ENCODE measurements at places on chromosomes 4 and X. TPM values are rescaled to one million over a fixed set of nuclear protein-coding genes. Genes with fewer than 3 reads are reported as not detected.

CXCR3 gene
- not detected for total RNA-seq

LRCH2 gene
- 0.04 TPM for total RNA-seq

KIAA0232 gene
- 8.4 TPM for total RNA-seq

ITIH6 gene
- total RNA-seq, result not detected

ATOH1 gene
- not detected for total RNA-seq

POU3F4 gene
- not detected for total RNA-seq

ARSJ gene
- 20.1 TPM for total RNA-seq

TBC1D8B gene
- total RNA-seq, result 5.8 TPM

NPY2R gene
- total RNA-seq, result not detected

SLC10A3 gene
- total RNA-seq, result 38.3 TPM

CTSO gene
- 3.7 TPM for total RNA-seq

ACE2 gene
- total RNA-seq, result not detected

BRCC3 gene
- 9.6 TPM for total RNA-seq

RTL3 gene
- total RNA-seq, result not detected

HPSE gene
- total RNA-seq, result 11.1 TPM

SPP1 gene
- total RNA-seq, result 1.6 TPM

MAGED4B gene
- 2.5 TPM for total RNA-seq

GPR143 gene
- total RNA-seq, result 0.08 TPM

GPC3 gene
- not detected for total RNA-seq

GABRG1 gene
- not detected for total RNA-seq

XG gene
- total RNA-seq, result 11.8 TPM

CT83 gene
- total RNA-seq, result not detected

GJB1 gene
- not detected for total RNA-seq

MAGEC2 gene
- not detected for total RNA-seq

CTPS2 gene
- total RNA-seq, result 6.2 TPM

LRP2BP gene
- total RNA-seq, result 0.31 TPM

ERAS gene
- total RNA-seq, result not detected

PLAC8 gene
- total RNA-seq, result 0.15 TPM

ARHGAP36 gene
- total RNA-seq, result not detected

TRIM60 gene
- total RNA-seq, result not detected

CXCL8 gene
- 11.3 TPM for total RNA-seq

IL2 gene
- total RNA-seq, result not detected

SPIN2A gene
- total RNA-seq, result not detected

REELD1 gene
- total RNA-seq, result not detected
